Glutamatergic neuron (in vitro differentiated cells): ENCODE measurements at places on chromosomes 3 and 15. TPM values are rescaled to one million over a fixed set of nuclear protein-coding genes. Genes with fewer than 3 reads are reported as not detected.

Gene SLC27A2
- not detected for total RNA-seq

DNA sequence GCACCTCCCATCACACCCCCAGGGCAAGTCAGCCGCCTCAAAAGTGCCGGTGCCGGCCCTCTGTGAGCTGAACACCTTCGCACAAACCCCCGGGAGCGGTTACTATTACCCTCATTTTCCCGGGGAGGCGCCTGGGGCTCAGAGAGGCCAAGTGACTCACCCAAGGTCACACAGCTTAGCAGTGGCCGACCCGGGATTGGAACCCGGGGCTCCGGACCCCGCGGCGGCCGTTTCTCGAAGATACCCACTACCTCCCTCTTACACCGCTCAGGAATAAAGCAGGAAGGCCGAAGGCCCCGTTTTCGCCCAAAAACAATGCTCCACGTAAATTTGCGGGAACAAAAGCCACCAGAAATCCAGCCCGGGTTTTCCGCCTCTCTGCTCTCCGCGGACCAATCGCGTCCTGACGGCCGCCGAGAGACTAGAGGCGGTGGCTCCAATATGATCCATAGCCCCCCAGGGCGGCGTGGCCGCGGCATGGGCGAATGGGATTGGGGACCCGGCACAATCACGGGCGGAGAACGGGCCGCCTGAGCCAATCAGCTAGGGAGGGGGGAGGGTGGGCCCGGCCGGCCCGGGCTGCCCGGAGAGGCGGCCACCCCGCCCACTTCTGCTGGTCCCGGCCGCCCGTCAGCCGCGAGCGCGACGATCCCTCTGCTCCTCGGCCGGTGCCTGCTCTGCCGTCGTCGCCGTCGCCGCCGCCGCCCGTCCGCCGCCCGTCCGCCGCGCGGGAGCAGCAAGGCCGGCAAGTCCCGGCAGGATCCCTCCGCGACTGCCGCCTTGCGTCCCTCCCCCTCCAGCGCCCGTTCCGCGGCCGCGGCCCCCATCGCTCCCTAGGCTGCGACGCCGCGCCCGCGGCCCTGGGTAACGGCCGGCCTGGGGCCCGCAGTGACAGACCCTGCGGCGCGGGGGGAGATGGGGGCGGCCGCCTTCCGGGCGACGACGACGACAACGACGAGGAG is 177.0 kb downstream of the OR4M2 start:
- no peak for DNase-seq
- H3K4me3 ChIP-seq, result no peak overlapping the region
- no peaks in the 10 kb centered on the region for H3K4me1 ChIP-seq
- H3K27me3 ChIP-seq, result peaks cover 24% of the 10 kb centered on the region
- peaks cover 22% of the 10 kb centered on the region for H3K36me3 ChIP-seq
- no peak overlapping the region for H3K27ac ChIP-seq

DNA sequence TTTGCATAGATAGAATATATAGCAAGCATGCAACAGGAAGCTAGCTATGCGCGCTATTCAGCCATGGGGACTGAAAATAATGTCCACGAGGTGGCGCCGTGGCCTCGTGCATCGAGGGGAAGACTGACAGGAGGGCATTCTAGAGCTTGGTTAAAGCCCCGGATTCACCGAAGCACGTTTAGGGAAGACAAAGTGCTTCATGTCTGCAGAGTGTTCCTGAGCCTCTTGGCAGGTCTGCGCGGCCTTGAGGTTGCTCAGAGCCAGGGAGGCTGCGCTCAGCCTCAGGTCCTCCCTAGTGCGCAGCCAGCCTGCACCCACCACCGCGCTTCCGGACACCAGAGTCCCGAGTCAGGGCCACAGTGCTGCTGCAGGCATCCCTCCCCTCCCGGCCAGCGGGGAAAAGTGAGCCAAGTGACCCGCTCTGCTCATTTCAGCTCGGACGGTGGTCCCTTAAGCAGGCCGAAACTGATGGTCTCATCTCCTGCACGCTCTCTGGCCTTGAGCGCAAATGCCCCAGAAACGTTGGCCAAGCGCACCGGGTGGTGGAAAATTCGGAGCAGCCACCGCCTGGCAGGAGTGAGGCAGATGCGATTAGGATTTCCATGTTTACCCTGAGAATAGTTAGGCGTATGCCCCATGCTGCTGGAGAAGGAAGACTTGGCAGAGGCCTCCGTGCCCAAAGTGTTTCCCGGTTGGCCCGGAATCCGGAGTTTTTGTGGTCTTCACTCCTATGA is 24.8 kb downstream of the GABRA5 start:
- peaks cover 2% of the 10 kb centered on the region for H3K4me1 ChIP-seq
- peaks cover 16% of the 10 kb centered on the region for H3K36me3 ChIP-seq
- peak; percentile 95 for DNase-seq
- H3K27me3 ChIP-seq, result peaks cover 11% of the 10 kb centered on the region
- H3K4me3 ChIP-seq, result no peak overlapping the region

GRCh38 chr15:73464602-73465001 is 21.6 kb downstream of the REC114 start:
- H3K27ac ChIP-seq, result no peak overlapping the region
- no peak overlapping the region for H3K4me3 ChIP-seq
- no peaks in the 10 kb centered on the region for H3K4me1 ChIP-seq
- H3K36me3 ChIP-seq, result no peaks in the 10 kb centered on the region
